DMS79 treated with DMSO at 0.1 percent for 48 hours (cell line): ENCODE measurements at places on chromosomes 12 and 14.

DNA sequence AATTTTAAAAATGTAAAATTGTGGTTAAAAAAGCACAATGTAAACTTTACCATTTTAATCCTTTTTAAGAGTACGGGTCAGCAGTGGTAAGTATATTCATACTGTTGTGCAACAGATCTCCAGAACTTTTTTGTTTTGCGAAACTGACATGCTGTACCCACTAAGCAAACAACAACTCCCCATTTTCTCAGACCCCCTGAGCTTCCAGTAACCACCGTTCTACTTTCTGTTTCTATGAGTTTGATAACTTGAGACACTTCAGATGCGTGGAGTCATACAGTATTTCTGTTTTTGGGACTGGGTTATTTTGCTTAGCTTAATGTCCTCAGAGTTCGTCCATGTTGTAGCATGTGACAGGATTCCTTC is 38.0 kb downstream of the CHST11 start:
- DNase-seq, result no peak

GRCh38 chr12:6462234-6462995 is 8.1 kb downstream of the VAMP1 start:
- no peak for DNase-seq

DNA sequence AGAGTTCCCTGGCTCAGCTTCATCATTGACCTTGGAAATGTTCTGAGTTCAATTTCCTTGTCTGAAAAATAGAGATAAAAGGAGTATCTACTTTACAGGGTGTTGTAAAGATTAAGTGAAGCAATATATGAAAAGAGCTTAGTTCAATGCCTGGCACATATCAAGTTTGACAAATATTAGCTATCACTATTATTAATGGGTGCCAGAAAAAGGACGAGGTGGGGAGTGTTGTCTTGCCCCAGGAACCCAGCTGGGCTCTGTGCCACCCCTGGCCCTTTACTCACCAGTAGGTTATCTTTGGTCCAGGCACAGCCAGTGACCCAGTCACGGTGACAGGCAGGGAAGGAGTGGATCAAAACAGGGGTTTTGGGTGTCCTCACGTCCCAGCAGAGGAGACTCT is 32.0 kb downstream of the PARP2 start:
- no peak for DNase-seq

DNA sequence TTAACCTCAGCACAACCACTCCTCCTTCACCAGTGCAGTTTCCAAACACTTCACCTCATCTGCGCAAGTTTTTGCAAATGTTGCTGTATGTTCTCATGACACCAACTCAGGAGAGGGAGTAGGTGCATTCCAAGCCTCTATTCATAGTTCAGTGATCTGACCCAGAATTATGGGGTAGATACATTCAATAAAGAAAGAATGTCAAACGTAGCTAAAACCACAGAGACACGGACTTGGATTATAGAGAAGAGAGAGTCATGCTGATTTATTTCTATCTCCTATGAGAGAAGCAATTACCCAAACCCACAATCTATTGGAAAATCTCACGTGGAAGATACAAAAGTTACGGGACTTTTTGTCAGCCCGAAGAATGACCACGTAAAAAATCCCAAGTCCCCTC is 1006.0 kb upstream of the TMEM132C start:
- no peak for DNase-seq
